ENCODE measurements at places on chromosomes 5 and 9.

- DNase-seq: no peak
Measured at GRCh38 chr9:28518439-28518838, 945.2 kb upstream of the C9orf72 start.

DNA sequence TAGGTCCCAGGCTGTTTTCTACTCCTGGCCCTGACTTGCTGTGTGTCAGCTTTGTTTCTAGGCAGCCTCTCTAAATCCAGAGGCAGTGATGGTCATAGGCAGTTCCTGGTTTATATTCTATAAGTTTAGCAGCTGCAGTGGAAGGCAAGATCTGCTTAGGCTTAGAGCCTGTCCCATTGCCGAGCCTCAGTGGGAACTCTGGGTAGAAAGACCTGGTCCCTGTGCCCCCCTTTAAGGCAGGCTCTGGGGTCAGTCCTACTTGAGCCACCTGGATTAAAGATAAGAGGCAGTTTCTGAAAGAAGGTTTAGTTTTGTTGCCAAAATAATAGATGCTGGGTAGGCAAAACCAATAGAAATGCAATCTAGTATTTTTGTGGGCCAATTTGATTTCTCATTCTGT, 13.6 kb downstream of the MCCC2 start:
- DNase-seq: no peak

DNA sequence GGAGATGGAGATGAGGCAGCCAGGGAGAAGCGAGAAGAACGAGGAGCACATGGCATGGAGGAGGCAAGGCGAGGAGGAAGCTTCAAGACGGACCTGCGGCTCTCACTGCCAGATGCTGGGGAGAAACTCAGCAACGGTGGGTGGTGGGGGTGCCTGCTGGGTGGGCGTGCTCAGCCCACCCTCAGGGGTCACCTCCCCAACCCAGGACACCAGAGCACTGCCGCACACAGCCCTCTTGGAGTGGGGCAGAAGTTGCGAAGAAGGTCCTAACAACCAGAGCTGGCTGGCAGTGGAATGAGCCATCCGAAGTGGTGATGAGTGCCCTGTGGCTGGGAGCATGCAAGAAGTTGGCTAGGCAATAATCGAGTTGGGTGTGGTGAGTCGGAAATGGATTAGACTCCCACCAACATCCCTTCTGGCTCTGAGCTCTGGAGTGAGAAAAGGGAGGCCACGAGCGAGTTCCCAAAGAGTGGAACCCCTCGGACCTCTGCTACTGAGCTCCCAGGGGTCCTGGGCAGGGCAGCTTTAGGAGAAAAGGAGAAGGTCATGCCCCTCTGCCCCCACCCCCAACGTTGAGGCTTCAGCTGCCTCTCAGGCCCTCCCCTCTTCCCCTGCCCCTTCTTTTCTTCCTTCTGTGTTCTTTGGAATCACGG, 212.7 kb upstream of the MVB12B start:
- DNase-seq: no peak

DNA sequence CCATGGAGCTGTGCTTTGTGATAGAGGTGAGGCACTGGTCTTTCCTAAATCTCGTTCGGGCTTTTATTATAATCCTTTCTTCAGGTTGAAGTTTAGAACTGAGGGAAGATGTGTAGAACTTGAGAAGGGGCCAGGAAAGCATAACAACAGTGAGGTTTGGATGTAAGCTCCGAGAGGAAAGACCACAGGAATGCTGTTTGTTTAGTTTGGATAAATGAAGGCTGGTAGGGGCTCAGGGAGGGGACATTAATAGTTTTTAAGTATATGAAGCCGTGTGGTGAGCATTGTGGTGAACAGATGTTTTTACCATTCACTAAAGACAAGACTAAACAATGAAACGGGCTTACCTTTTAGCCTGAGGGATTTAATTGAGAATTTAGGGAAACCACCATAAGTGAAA, 130.8 kb downstream of the ARHGAP26 start:
- no peak for DNase-seq
